Dermis blood vessel endothelial cell (primary cell): ENCODE measurements at places on chromosomes 1 and 21. TPM values are rescaled to one million over a fixed set of nuclear protein-coding genes. Genes with fewer than 3 reads are reported as not detected.

Gene FALEC
- total RNA-seq: not detected in 2 replicates

Gene C8B
- total RNA-seq: not detected in 2 replicates

Gene OSCP1
- total RNA-seq: 3.5 and 6.5 TPM in 2 replicates

Gene HAX1
- total RNA-seq: 69.9 and 99.0 TPM in 2 replicates

Gene C1orf226
- 0.34 and 1.1 TPM in 2 replicates for total RNA-seq

Gene TRABD2B
- total RNA-seq: under 0.01 TPM in 1 of 2 replicates, not detected in the other

DNA sequence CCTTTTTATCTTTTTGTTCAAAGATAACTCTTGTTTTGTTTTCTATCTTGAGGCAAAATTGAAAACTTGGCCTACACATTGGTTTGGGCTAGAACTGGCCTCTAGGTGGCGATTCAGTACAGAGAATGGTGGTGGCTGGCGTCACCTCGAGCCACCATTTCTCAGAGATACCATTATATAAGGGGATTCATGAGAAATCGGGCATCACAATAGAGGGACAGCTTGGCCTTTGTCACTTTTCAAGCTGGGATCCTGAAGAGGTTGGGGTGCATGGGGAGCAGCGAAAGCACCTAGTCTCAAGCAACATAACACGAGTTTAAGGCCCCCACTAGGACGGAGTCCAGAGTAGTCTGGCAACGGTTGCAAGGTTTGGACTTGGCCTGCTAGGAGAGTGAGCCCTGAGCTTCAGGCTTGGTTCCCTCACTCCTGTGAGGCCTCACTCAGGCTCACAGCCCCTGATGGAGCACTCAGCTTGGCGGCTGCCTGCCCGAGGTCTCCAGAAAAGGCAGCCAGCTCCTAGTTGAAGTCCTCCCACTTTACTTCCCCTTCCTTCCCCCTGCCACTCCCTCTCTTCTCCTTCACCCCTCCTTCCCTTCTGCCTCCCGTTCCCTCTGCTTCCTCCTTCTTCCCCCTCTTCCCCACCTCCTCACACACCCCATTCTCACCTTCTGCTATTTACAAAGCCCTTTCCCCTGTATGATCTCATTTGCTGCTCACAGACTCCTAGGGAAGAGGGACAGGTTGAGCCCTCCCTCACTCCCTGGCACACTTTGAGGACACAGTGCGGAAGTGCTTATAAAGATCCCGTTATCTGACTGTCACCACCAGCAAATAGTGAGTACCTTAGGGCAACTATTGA lies 67.8 kb downstream of the LRIG2 start:
- peak; percentile 81 for DNase-seq

GRCh38 chr1:100710906-100711682 lies 8.4 kb upstream of the VCAM1 start:
- no peak for DNase-seq

- DNase-seq: no peak
Observed at GRCh38 chr1:105337420-105337819, 1587.7 kb downstream of the AMY1C start.

DNA sequence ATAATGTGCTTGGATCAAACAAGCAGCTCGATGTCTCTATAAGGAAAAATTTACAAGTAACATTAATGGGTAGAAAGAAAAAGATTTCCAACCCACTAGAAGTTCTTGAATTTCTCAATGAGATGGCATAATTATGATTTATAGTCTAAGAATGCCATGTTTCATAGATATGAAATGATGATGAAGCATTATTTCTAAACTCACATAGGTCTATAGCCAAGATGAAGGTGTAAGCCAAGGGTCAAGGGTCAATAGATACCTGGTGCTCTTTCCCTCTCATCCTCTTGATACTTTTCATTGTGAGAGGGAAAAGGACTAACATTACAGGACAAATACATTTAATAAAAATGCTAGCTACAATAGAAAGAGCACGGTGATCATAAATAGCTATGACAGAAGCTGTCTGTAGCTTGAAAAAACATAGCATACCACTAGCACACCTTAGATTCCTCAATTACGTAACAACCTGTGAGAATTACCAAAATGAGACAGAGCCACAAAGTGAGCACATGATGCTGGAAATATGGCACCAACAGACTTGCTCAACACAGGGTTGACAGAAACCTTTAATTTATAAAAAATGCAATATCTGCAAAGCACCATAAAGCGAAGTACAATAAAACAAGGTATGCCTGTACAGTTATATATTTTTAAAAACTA lies 26.3 kb upstream of the F13B start:
- no peak for DNase-seq

GRCh38 chr1:154495496-154496273 lies 6.3 kb upstream of the TDRD10 start:
- DNase-seq: peak; percentile 64

DNA sequence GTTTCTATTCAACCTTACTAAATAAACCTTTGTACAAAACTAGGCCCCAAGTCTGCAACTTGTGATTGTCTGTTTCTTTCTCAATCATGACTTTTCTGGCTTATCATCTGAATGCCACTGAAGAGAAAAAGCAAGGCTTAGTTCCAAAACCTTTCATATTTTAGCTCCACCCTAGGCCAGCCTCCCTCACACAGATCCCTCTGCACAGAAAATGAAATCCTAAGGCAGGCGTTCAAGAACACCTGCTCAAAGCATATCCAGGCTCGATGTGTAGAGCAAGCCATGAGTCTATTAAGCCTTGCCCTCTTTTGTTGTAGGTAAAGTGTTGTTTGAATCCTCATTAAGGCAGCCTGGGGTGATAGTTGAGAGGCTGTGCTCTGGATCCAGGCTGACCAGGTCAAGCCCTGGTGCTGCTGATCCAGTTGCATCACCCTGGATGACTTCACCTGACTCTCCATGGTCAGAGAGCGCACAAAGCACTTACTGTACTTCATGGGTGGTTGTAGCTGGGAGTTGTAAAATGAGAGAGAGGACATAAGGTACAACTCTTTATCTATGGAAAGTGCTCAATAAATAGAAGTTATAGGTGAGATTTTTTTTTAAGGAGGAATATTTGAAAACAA lies 39.0 kb downstream of the FYB2 start:
- no peak for DNase-seq

- DNase-seq: no peak
Observed at GRCh38 chr1:94617134-94617805, 75.7 kb upstream of the F3 start.

DNA sequence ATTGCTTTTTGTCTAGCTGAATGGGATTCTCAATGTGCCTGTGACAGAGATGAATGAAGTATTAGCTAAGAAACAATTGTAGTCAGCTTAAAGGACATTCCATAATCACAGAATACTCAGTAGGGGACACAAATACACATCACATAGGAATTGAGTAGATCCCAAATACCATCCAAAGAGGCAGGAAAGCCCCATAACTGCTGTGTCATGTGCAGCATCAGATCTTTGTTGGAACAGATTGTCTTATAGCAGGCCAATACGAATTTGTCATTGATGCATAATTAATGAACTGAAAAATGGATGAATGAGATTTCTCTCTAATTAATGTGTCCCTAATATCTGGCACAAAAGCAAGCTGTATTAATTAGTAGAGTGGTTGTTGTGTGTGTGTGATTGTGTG lies 82.3 kb upstream of the S1PR1 start:
- DNase-seq: no peak

GRCh38 chr1:59917026-59917784 lies 9.4 kb downstream of the CYP2J2 start:
- DNase-seq: no peak

GRCh38 chr21:43282358-43283120 lies 113.7 kb downstream of the CRYAA start:
- no peak for DNase-seq

GRCh38 chr1:65623895-65624294 lies 168.8 kb upstream of the PDE4B start:
- no peak for DNase-seq

- no peak for DNase-seq
Observed at GRCh38 chr1:232626452-232626851, 3.5 kb downstream of the SIPA1L2 start.

GRCh38 chr1:116503546-116504307 lies 67.1 kb downstream of the CD58 start:
- DNase-seq: no peak

GRCh38 chr1:212229654-212230053 lies 55.6 kb upstream of the PPP2R5A start:
- no peak for DNase-seq

DNA sequence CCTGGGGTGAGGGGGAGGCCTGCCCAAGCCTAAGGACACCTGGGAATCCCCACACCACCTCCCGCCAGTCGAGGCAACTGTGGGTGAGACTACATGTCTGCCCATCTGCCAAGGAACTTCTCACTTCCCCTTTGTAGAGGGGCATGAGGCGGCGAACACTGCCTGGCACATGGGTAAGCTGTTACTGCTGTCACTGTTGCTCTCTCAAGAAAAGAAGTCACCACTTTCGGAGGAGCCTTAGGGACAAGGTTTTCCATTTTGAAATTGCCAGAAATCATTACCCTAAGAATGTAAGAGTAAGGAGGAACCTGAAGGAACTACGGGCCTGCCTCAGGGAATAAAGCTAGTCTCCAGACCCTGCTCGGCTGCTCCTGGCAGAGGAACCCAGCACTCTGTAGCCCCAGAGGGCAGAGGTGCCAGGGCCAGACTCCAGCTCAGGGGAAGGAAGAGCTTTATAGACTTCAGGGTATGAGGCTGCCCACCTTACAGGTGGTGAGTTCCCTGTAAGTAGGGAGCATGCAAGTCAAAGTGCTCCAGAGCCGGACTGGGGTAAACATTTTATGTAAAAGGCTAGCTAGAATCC lies 23.3 kb downstream of the SLC2A1 start:
- DNase-seq: no peak

DNA sequence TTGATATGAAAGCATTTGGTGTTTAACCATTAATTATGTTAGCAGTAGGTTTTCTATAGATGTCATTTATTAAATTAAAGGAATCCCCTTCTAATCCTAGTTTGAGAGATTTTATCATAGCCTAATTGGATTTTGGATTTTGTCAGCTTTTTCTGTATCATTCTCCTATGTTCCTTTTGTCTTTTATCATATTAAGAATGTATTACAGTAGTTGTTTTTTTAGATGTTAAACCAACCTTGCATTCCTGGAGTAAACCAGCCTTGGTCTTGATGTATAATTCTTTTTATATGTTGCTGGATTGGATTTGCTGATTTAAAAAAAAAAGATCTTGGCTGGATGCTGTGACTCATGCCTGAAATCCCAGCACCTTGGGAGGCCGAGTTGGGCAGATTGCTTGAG lies 5.6 kb downstream of the SETDB1 start:
- DNase-seq: peak; percentile 20

DNA sequence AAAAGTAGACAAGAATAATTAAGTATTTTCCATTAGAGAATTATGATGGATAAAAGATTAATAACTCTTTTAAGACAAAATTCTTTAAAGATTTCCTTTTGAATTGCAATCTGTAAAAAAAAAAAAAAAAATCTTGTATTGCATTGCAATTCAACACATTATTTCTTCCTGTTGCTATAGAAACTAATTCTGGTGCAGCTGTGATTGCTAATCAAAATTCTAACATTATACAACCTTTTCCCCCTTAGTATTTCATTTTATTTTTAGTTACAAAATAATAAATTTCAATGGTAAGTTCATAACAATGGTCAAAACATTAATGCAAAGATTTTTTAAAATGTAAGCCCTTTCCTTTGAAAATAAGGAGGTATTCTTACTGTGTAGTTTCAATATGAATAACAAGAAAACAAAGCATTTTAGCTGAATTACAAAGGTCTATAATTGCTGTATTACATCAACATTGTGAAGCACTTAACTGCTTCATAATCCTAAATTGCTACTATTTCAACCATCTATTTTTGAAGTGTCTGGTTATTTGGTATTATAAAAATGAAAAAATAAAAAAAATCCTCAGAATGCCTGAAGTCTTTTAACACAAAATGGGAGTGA lies 135.0 kb downstream of the SYT14 start:
- DNase-seq: no peak

DNA sequence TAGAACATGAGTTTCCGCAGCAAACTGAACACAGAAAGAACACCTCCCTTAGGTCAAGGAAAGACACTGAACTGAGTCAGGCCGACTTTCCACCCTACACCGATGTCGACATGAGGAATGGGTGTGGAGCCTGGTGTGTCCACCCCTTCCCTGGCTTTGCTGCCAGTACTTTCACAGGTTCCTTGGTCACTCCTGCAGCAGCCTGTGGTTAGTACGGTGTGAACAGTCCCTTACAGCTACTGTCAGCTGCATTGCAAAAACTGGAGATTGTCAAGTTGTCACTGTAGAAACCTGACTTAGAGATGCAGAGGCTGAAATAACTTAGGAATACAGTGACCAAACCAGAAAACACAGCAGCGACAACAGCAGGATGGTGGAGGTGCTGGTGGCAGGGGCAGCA lies 7.1 kb downstream of the PGLYRP3 start:
- DNase-seq: no peak

- no peak for DNase-seq
Observed at GRCh38 chr1:152999818-153000217, 1.7 kb upstream of the SPRR3 start.

- DNase-seq: peak; percentile 17
Observed at GRCh38 chr1:35115459-35116383, 36.5 kb downstream of the ZMYM1 start.

GRCh38 chr1:205351984-205352713 lies 4.6 kb downstream of the KLHDC8A start:
- no peak for DNase-seq

GRCh38 chr1:245742896-245743295 lies 588.1 kb downstream of the KIF26B start:
- DNase-seq: no peak

- DNase-seq: no peak
Observed at GRCh38 chr1:240254006-240254405, 162.3 kb downstream of the FMN2 start.

DNA sequence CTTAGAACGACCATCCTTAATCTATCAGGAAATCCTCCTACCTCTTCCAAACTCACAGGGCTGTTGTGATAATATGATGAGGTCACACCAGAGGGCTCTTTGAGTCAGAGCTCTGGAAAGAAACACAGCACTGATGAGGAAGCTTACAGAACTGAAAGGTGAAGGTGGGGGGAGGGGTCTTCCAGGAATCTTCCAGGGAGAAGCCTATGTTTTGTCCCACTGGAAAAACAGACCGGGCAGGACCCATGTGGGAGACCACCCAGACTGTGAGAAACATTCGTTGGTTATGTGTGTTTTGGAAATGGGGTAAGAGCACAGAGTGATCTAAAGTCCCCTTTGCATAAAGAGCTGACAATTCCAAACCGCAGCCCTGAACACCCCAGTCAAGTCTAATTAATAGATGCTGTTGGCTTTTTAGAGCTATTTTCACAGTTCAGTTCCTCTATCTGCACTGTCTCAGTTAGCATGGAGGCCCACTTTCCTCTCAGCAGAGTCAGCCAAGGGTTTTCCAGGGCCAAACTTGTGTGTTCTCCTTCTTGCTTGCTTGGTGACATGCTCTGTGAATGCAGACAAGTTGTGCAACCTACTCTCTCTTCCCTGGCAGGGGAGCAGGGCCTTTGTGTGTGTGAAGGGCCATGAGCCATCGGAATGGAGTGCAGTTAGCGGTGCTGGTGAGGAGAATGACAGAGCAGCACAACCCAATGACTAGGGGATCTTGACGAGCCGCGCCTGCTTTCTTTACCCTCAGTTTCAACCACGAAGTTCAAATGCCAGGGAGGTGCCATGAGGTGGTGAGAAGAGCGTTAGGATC lies 12.3 kb downstream of the PHLDA3 start:
- DNase-seq: peak; percentile 63

GRCh38 chr1:211920602-211921226 lies 90.2 kb upstream of the LPGAT1 start:
- DNase-seq: no peak

GRCh38 chr1:224900062-224900630 lies 29.3 kb upstream of the DNAH14 start:
- DNase-seq: no peak

GRCh38 chr1:89068291-89068690 lies 3.3 kb upstream of the GBP1 start:
- no peak for DNase-seq
